Psoas muscle (tissue), 8 donors: ENCODE measurements at places on chromosomes 1 and 21. TPM values are rescaled to one million over a fixed set of nuclear protein-coding genes. Genes with fewer than 3 reads are reported as not detected.

ADAMTS4 gene
- total RNA-seq = 1.3 TPM

RAB13 gene
- 67.0 TPM for total RNA-seq

CYP4A11 gene
- total RNA-seq = not detected

S100A7A gene
- not detected for total RNA-seq

PAQR6 gene
- 0.86 TPM for total RNA-seq

HES2 gene
- not detected for total RNA-seq

HLX gene
- total RNA-seq = 4.1 TPM

CNIH3 gene
- total RNA-seq = 1.2 TPM

SCNM1 gene
- total RNA-seq = 42.2 TPM

TMEM240 gene
- 1.2 TPM for total RNA-seq

ZNF648 gene
- total RNA-seq = not detected

ANGPTL7 gene
- total RNA-seq = 0.10 TPM

C1orf185 gene
- not detected for total RNA-seq

ITGB2 gene
- 11.2 TPM for total RNA-seq

IFI44 gene
- 6.8 TPM for total RNA-seq

NTMT2 gene
- total RNA-seq = not detected

TSPAN1 gene
- total RNA-seq = 2.7 TPM

LIN28A gene
- not detected for total RNA-seq

CLEC20A gene
- not detected for total RNA-seq

KCNK2 gene
- 0.91 TPM for total RNA-seq

OR6N1 gene
- not detected for total RNA-seq

SPRR2B gene
- total RNA-seq = not detected
